ENCODE measurements at places on chromosomes 5 and 9. TPM values are rescaled to one million over a fixed set of nuclear protein-coding genes. Genes with fewer than 3 reads are reported as not detected.

Gene IFNA2
- total RNA-seq: not detected

GRCh38 chr9:68672215-68672614 lies 32.8 kb upstream of the PIP5K1B start:
- no peak for DNase-seq
- no peaks in the 10 kb centered on the region for H3K27me3 ChIP-seq
- H3K4me3 ChIP-seq: no peak overlapping the region

DNA sequence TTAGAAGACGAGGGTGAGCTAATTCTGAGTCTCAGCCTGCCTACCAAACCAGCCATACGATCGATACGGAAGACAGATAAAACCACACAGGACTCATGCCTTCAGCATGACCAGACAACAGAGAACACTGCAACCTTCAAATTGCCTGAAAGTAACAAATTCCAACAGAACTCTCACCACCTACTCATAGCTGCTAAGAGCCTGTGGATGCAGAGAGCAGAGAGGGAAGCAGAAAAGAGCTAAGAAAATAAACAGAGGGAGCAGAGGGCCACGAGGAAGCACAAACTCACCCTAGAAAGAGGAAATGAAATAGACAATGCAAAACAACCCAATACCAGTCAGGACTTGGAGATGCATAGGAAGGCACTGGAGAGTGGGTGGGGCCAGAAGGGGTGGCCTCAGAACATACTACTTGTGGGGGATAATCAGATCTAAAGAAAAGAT lies 86.7 kb upstream of the TAS2R1 start:
- no peaks in the 10 kb centered on the region for H3K36me3 ChIP-seq
- no peaks in the 10 kb centered on the region for H3K27me3 ChIP-seq
- H3K4me1 ChIP-seq: no peaks in the 10 kb centered on the region
- no peak for DNase-seq
- H3K4me3 ChIP-seq: no peak overlapping the region

DNA sequence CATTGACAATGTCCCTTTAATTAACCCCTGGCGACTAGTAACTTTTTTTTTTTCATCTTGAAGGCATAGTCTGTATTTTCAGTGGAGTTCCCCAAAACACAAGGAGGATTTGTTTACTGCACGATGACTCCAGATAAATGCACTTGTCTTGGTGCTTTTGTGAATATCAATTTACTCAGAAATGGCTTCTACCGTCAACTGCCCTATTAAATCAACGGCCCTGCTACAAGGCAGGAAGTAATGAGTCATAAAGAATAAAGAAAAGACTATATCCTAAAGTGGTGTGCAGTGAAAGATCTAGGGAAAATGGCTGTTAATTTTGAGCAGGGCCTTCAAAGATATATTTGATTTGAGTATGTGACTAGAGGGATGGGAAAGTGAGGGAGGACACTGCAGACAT lies 388.3 kb upstream of the CHD1 start:
- no peak for DNase-seq
- H3K4me3 ChIP-seq: no peak overlapping the region
- H3K4me1 ChIP-seq: no peaks in the 10 kb centered on the region
- H3K27ac ChIP-seq: no peak overlapping the region

- H3K27ac ChIP-seq: no peak overlapping the region
- no peaks in the 10 kb centered on the region for H3K36me3 ChIP-seq
- H3K4me3 ChIP-seq: no peak overlapping the region
- no peaks in the 10 kb centered on the region for H3K27me3 ChIP-seq
- H3K4me1 ChIP-seq: no peaks in the 10 kb centered on the region
Observed at GRCh38 chr9:133782157-133783130, 44.3 kb upstream of the SARDH start.

GRCh38 chr5:135051399-135051798 lies 17.4 kb upstream of the PITX1 start:
- H3K36me3 ChIP-seq: no peaks in the 10 kb centered on the region
- peaks cover 3% of the 10 kb centered on the region for H3K4me1 ChIP-seq

Gene ZNF883
- 1.5 TPM for total RNA-seq

DNA sequence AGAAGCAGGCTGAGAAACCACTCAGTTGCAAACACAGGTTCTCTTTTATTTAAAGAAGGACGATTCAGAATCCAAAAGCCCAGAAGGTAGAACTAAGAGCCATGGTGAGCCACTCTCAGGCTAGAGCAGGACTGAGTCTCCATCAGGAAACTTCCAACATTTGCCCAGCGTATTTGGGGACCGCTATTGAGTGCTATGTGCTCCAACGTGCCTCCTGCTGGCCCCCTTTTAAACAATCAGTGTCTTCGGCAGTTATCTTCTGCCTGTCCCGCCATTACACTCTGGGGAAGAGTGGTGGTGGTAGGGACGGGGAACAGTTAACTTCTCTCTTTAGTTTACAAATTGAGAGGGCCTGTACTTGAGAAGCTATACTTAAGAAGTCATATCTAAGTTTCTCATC lies 78.1 kb downstream of the DENND1A start:
- DNase-seq: no peak
- no peaks in the 10 kb centered on the region for H3K4me1 ChIP-seq
- no peaks in the 10 kb centered on the region for H3K27me3 ChIP-seq
- H3K4me3 ChIP-seq: no peak overlapping the region
- no peaks in the 10 kb centered on the region for H3K36me3 ChIP-seq

Gene GFI1B
- total RNA-seq: not detected

DNA sequence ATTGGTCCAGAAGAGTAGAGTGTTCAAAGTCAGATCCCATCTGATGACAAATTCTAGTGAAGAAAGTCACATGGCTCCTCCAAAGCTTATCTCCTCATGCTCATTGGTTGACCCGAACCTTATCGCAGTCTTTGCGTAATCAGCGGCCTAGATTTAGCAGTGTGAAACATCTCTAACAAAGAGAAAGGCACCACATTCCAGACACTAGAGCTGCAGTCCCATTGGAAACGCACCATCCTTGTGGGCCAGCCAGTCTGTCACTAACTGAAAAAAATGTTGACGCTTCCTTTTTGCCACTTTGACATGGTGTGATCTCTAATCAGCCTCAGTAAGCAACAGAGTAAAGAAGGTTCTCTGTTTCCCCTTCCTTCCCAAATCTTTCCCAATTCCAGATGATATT lies 458.0 kb upstream of the WWC1 start:
- H3K4me1 ChIP-seq: no peaks in the 10 kb centered on the region
- no peaks in the 10 kb centered on the region for H3K27me3 ChIP-seq
- no peaks in the 10 kb centered on the region for H3K36me3 ChIP-seq
- no peak overlapping the region for H3K27ac ChIP-seq

Gene ACSL6
- total RNA-seq: 0.42 TPM

Gene CYLC2
- total RNA-seq: not detected
